Heart right ventricle (tissue), 16 donors: ENCODE measurements at places on chromosomes 2 and 18. TPM values are rescaled to one million over a fixed set of nuclear protein-coding genes. Genes with fewer than 3 reads are reported as not detected.

- H3K4me3 ChIP-seq, result no peak overlapping the region
- no peak overlapping the region for H3K27ac ChIP-seq
- no peak for DNase-seq
Observed at GRCh38 chr18:61771861-61772260, 120.9 kb downstream of the RNF152 start.

DNA sequence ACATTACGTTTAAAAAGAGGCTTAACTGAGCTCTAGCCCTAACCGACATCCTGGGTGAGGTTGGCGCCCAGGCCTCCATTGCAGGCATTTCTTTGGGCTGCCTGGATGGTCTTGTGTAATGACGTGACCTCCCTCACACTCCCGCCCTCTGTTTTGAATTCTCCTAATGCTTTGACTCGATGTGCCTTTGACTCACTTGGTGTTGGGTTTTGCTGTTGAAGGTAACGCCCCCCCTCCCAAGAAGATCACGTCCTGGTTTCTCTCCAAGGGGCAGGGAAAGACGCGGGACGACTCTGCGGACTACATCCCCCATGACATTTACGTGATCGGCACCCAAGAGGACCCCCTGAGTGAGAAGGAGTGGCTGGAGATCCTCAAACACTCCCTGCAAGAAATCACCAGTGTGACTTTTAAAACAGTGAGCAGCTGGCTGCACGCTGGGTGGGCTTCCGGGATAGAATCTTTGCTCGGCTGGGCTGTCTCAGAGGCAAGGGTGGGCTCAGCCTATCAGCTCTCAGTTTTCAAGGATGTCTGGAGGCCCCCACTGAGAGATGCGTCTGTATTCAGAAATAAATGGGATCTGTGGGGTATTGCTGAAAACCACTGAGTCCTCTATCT is 87.9 kb upstream of the ATG16L1 start:
- H3K4me1 ChIP-seq, result peaks cover 4% of the 10 kb centered on the region
- peak overlapping the region; percentile 42 for H3K27ac ChIP-seq
- peaks cover 4% of the 10 kb centered on the region for H3K36me3 ChIP-seq
- H3K4me3 ChIP-seq, result no peak overlapping the region
- no peaks in the 10 kb centered on the region for H3K27me3 ChIP-seq

- no peaks in the 10 kb centered on the region for H3K4me1 ChIP-seq
- H3K36me3 ChIP-seq, result no peaks in the 10 kb centered on the region
- DNase-seq, result no peak
Observed at GRCh38 chr2:69075486-69075885, 62.5 kb downstream of the ANTXR1 start.

- H3K4me3 ChIP-seq, result no peak overlapping the region
- H3K27me3 ChIP-seq, result no peaks in the 10 kb centered on the region
- peaks cover 37% of the 10 kb centered on the region for H3K36me3 ChIP-seq
- no peaks in the 10 kb centered on the region for H3K4me1 ChIP-seq
- no peak for DNase-seq
Observed at GRCh38 chr2:85376291-85377065, 21.9 kb downstream of the ELMOD3 start.

The ACADL gene
- total RNA-seq, result 0.78 TPM

GRCh38 chr2:181310967-181311366 is 146.2 kb upstream of the ITGA4 start:
- H3K4me3 ChIP-seq, result no peak overlapping the region
- no peaks in the 10 kb centered on the region for H3K4me1 ChIP-seq
- no peaks in the 10 kb centered on the region for H3K27me3 ChIP-seq
- H3K27ac ChIP-seq, result no peak overlapping the region
- no peak for DNase-seq
- H3K36me3 ChIP-seq, result no peaks in the 10 kb centered on the region

DNA sequence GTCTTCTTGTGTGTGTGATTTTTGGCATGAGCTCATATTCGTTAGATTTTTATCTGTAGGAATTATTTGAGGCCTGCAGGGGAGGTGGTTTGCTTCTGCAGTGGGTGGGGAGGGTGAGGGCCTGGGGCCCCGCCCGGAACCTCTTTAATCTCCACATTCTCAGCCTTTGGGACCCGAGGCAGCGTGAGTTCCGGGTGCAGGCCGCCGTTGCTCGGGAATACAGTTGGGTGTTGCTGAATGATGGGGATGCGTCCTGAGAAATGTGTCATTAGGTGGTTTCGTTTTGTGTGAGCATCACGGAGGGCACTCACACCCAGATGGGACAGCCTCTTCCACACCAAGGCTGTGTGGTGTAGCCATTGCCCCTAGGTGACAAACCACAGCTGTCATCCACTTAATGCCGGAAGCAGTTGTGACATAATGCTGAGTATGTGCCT is 13.7 kb upstream of the GAL3ST2 start:
- peaks cover 26% of the 10 kb centered on the region for H3K36me3 ChIP-seq
- H3K4me3 ChIP-seq, result no peak overlapping the region
- no peaks in the 10 kb centered on the region for H3K27me3 ChIP-seq

GRCh38 chr2:13021470-13021957 is 304.8 kb downstream of the TRIB2 start:
- no peaks in the 10 kb centered on the region for H3K27me3 ChIP-seq
- H3K4me1 ChIP-seq, result no peaks in the 10 kb centered on the region
- H3K36me3 ChIP-seq, result no peaks in the 10 kb centered on the region
- DNase-seq, result no peak
- H3K27ac ChIP-seq, result no peak overlapping the region
- no peak overlapping the region for H3K4me3 ChIP-seq

The ABCG5 gene
- total RNA-seq, result 0.13 TPM

The CDCA7 gene
- total RNA-seq, result 0.79 TPM

The GALNT5 gene
- total RNA-seq, result 0.15 TPM

The GRHL1 gene
- total RNA-seq, result 1.9 TPM

The ACVR2A gene
- total RNA-seq, result 11.5 TPM

DNA sequence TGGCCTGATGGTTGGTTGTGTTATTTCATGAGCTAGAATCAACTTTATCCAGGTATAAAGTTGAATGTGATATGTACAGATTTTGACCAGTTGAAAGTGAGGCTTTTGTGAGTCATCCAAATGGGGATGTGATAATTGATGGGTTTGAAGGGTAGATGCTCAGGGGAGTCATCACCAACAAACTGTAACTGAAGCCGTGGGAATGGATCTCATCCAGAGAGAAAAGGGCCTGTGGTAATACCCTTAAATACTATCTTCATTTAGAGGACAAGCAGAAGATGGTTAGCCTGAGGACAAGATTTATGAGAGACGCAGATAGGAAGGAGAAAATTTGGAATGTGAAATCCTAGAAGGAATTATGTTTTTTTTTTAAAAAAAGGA is 90.5 kb upstream of the MYO3B start:
- peaks cover 4% of the 10 kb centered on the region for H3K36me3 ChIP-seq
- no peak overlapping the region for H3K27ac ChIP-seq
- H3K27me3 ChIP-seq, result no peaks in the 10 kb centered on the region
- peaks cover 33% of the 10 kb centered on the region for H3K4me1 ChIP-seq
- no peak for DNase-seq

GRCh38 chr2:140276661-140277060 is 1496.5 kb upstream of the NXPH2 start:
- H3K4me3 ChIP-seq, result no peak overlapping the region
- no peaks in the 10 kb centered on the region for H3K4me1 ChIP-seq
- no peak for DNase-seq
- no peak overlapping the region for H3K27ac ChIP-seq

The CRYGD gene
- total RNA-seq, result not detected

GRCh38 chr18:9961041-9961440 is 47.2 kb downstream of the VAPA start:
- H3K4me3 ChIP-seq, result no peak overlapping the region
- H3K4me1 ChIP-seq, result peaks cover 10% of the 10 kb centered on the region
- no peak overlapping the region for H3K27ac ChIP-seq
- H3K27me3 ChIP-seq, result no peaks in the 10 kb centered on the region
- H3K36me3 ChIP-seq, result peaks cover 11% of the 10 kb centered on the region
- no peak for DNase-seq
